ENCODE measurements at places on chromosomes 5 and 9. TPM values are rescaled to one million over a fixed set of nuclear protein-coding genes. Genes with fewer than 3 reads are reported as not detected.
A peak's percentile ranks its signal among the peaks of the same experiment; 100 is the strongest.

ENHO gene
- not detected for total RNA-seq

GRIN1 gene
- total RNA-seq = not detected

DNA sequence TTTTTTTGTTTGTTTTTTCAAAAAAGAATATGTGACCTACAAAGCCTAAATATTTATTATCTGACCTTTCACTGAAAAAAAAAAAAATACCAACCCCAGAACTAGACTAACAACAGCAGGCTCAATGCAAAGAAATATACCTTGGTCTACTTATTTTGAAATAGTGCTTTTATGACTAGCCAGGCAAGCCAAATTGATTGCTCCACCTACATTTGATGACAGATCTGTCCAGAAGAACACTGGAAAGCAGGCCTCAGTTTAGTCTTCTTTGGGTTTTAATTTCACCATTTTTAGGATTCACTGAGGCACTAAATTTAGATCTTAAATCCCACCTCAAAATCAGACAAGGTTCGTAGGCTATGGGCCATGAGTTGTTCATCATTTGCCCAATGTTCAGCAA, 97.3 kb downstream of the PLPP1 start:
- H3K36me3 ChIP-seq = no peaks in the 10 kb centered on the region
- DNase-seq = no peak
- H3K27me3 ChIP-seq = no peaks in the 10 kb centered on the region
- H3K4me3 ChIP-seq = no peak overlapping the region
- peaks cover 40% of the 10 kb centered on the region for H3K4me1 ChIP-seq
- peak overlapping the region; percentile 74 for H3K27ac ChIP-seq

GRCh38 chr5:40780858-40781257, 17.3 kb downstream of the PRKAA1 start:
- H3K27ac ChIP-seq = no peak overlapping the region
- peaks cover 24% of the 10 kb centered on the region for H3K36me3 ChIP-seq
- no peaks in the 10 kb centered on the region for H3K27me3 ChIP-seq
- no peak for DNase-seq

GRCh38 chr5:119397518-119398380, 41.9 kb downstream of the TNFAIP8 start:
- DNase-seq = no peak
- 0 out of 2 replicates have a peak, but pooled peaks cover 4% of the 10 kb centered on the region for H3K36me3 ChIP-seq
- no peak overlapping the region for H3K4me3 ChIP-seq
- peaks cover 16% of the 10 kb centered on the region for H3K4me1 ChIP-seq
- no peaks in the 10 kb centered on the region for H3K27me3 ChIP-seq

- H3K4me1 ChIP-seq = peaks cover 24% of the 10 kb centered on the region
- H3K4me3 ChIP-seq = no peak overlapping the region
- H3K27me3 ChIP-seq = no peaks in the 10 kb centered on the region
- DNase-seq = no peak
These were observed 161.3 kb upstream of the DAPK1 start for GRCh38 chr9:87336407-87336806.

DNA sequence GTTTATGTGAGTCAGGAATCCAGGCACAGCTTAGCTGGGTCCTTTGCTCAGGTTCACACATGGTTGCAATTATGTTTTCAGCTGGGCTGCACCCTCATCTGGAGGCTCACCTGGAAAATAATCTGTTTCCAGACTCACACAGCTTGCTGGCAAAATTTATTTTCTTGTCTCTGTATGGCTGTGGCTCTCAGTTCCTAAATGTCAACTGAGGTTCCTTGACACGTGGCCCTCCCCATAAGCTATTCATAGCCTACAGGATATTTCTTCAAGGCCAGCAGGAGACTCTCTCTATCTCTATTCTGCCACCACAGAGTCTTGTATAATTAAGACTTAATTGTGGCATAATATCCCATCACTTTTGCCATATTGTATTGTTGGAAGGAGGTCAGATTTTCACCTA, 732.0 kb downstream of the CDH18 start:
- DNase-seq = no peak
- no peaks in the 10 kb centered on the region for H3K27me3 ChIP-seq
- H3K36me3 ChIP-seq = no peaks in the 10 kb centered on the region
- H3K27ac ChIP-seq = no peak overlapping the region

DNA sequence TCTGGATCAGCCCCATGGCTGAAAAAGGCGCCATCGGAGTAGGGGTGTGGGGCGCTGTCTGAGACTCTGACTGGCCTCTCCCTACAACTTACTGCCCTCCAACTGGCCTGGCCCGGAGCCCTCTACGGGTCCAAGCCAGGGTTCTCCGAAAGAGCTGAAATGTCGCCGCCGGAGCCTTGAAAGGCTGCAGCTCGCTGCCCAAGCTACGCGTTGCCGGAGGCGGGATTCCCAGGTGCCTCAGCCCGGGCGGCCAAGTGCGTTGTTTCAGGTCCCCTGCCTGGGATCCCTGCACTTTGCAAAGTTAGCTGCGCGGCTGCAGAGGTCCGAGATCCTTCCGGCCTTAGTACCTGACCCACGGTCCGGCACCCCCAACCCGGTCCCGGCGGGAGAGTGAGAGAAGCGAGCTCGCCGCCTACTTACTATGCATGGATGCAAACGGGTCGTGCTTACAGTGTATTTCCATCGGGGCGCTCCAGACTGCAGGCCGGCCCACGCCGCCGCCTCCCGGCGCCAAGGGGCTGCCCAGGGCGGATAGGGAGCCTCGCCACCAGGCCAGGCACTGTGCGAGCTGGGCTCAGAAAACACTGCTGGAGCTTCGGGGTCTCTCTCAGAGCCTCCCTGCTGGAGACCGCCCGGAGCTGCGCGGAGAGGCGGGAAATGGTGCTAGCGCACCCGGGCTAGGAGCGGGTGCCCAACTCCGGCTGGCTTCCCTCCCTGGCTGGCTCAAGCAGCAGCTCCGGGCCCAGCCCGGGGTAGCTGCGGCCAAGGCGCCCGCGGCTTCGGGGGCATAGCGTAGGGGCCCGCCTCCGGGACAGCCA, 7.7 kb downstream of the PAX5 start:
- DNase-seq = no peak
- H3K4me1 ChIP-seq = peaks cover 7% of the 10 kb centered on the region
- H3K36me3 ChIP-seq = no peaks in the 10 kb centered on the region
- no peak overlapping the region for H3K27ac ChIP-seq
- H3K4me3 ChIP-seq = no peak overlapping the region

DNA sequence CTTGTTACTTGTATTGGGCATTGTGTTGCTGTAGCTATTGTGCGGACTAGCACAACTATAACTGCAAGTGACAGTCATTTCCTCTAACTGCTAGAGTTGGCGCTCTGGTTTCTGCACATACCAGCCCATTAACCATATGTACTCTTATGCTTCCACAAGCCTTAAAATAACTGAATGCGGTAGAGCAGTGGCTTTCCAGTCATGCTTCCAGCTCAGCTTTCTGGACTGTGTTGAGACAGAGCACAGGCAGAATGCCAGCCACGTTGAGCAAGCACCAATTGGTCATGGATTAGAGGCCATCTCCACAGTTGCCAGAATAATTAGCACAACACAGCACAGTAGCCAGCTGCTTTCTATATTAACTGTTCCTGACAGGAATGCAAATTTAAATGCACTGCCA, 12.2 kb downstream of the INVS start:
- peaks cover 37% of the 10 kb centered on the region for H3K36me3 ChIP-seq
- H3K27ac ChIP-seq = no peak overlapping the region
- H3K4me3 ChIP-seq = no peak overlapping the region

GRCh38 chr9:76377791-76378190, 16.4 kb downstream of the RFK start:
- no peaks in the 10 kb centered on the region for H3K27me3 ChIP-seq
- no peak overlapping the region for H3K27ac ChIP-seq
- peaks cover 62% of the 10 kb centered on the region for H3K4me1 ChIP-seq
- H3K4me3 ChIP-seq = no peak overlapping the region
